Activated CD4-positive, alpha-beta T cell treated with anti-CD3 and anti-CD28 coated beads, Interleukin-2, amount 50 U/mL, for 24 hours (primary cell): ENCODE measurements at places on chromosomes 2 and 18.

GRCh38 chr2:201734111-201734510 lies 35.7 kb upstream of the MPP4 start:
- DNase-seq = no peak

GRCh38 chr2:68371581-68371980 lies 6.5 kb downstream of the PLEK start:
- DNase-seq = no peak

GRCh38 chr2:72414137-72414760 lies 266.6 kb upstream of the CYP26B1 start:
- no peak for DNase-seq

DNA sequence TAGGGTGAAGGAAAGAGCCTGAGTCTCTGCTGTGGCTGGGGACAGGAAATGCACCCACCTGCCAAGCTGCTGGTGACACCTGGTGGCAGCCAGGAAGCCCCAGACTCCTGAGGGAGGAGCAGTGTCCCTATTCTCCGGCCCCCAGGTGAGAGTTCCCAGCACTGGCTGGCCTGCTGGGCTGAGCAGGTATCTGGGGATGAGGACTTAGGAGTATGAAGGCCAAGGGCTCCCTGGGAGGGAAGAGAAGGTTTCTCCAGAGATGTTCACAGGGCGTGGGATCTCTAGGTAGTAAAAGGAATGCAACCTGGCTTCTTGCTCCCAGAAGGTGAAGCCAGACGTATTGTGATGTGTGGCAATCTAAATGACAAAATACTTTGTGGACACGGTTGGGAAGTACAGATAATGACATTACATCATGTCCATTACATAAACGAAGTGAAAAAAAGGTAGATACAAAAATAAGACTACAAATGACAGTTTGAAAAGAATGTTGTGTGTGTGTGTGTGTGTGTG lies 75.8 kb upstream of the SLC1A4 start:
- DNase-seq = no peak

DNA sequence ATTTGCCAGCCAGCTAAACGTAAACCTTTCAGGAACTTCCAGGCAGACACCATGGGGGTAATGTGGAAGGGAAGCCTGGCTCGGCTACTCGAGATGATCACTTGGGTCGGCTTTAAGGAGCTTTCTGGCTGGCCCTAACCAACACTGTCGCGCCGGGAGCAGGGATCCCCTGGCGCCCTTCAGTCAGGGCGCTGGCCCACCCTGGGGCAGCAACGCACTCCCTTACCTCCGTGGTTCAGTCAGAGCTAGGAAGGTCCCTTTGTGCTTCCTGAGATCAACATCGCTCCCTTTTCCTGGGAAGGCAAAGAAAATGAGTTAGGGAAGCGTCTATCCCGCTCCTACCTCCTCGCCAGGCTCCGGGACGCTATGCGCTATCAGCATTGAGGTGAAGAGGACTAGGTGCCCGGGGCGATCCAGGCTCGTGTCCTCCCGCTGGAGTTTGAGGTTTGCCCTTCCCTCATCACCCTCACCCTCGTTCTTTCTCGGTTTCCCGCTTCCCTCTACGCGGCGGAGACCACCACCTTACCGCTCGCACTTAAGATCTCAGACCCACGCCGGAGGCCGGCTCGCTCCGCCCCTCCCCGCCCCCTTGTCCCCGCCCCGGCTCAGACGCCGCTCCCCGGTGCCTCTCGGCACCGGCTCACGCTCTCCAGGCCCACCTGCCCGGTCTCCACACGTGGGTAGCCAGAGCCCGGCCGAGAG lies 449 bp upstream of the ATRAID start:
- DNase-seq = no peak

DNA sequence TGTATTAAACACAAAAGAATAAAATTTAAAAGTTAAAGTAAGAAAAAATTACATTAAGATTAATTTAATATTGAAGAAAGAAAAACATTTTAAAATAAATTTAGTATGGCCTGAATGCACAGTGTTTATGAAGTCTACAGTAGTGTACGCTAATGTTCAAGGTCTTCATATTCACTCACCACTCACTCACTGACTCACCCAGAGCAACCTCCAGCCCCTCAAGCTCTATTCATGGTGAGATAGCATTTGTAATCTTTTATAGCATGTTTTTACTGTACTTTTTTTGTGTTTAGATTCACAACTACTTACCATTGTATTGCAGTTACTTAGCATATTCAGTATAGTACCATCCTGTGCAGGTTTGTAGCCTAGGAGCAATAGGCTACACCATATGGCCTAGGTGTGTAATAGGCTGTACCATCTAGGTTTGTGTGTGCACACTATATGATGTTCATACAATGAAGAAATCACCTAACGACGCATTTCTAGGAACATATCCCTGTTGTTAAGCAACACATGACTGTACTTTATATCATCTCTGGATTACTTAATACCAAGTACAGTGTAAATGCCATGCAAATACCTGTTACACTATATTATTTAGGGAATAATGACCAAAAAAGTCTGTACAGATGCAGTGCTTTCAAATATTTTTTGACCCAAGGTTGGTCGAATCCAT lies 144.0 kb upstream of the IL1R2 start:
- DNase-seq = no peak

DNA sequence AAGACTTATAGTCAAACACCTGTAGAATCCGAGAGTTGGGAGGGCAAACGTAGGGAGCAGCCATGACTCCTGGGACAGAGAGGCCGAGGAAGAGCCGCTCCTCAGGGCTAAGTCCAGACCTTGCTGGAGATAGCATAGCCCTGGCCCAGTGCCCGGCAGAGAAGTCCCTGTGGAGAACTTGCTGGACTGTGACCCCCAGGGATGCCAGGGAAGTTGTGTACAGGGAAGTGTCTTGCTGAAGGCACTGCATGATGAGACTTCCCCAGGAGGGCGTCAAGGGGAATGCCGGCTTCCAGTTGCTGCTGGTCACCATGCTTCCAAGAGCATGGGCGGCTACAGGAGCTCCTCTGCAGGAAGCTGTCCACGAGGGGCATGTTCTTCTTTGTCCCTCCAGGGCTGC lies 8.6 kb upstream of the CNDP1 start:
- no peak for DNase-seq

DNA sequence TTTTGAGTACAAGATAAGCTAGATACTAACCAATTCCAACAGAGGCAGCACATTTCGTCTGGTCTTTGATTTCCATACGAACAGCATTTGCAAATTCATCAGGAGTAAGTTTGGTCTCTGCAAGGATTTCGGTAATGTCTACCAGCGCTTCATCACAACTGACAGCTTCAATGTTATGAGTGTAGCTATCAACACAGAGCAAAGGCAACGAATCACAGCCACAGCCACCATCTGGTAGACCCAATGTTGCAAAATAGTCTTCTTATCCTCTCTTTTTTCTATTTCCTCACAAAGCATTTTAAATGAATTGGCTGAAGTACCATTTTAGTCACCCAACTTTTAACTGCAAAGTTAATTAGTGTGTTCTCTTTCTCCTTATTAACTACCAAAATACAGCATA lies 68.3 kb downstream of the REV1 start:
- no peak for DNase-seq

GRCh38 chr18:58578835-58579560 lies 49.9 kb downstream of the ALPK2 start:
- no peak for DNase-seq

DNA sequence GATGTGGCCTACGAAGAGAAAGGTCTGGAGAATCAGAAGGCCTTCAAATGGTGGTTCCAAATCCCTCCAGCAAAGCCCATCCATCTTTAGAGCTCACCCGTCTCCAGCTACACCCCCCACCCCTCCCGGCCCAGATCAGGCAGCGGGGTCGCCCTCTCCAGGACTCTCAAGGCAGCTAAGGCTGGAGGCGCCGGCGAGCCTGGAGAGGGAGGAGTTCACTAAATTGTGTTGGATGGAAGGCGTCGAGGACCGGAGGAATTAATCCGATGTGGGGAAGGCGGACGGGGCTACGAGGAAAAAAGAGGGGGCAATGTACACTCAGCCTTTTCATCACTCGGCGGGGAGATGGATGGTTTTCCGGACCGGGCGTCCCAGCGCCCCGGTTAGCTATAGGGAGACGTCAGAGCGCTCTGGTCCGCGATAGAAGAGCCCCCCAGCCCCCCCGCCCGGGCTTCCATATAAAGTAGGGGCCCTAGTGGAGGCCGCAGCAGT lies at the start of gene GRP:
TSS of gene GRP (plus strand) at position 487 of the 492 bp plus-strand sequence. CDS start 108 bp downstream, outside the sequence.
- no peak for DNase-seq

- DNase-seq = no peak
These were observed 55.9 kb downstream of the FMNL2 start for GRCh38 chr2:152390837-152391236.

- DNase-seq = no peak
These were observed 1.6 kb downstream of the ABCA12 start for GRCh38 chr2:215136669-215137328.

DNA sequence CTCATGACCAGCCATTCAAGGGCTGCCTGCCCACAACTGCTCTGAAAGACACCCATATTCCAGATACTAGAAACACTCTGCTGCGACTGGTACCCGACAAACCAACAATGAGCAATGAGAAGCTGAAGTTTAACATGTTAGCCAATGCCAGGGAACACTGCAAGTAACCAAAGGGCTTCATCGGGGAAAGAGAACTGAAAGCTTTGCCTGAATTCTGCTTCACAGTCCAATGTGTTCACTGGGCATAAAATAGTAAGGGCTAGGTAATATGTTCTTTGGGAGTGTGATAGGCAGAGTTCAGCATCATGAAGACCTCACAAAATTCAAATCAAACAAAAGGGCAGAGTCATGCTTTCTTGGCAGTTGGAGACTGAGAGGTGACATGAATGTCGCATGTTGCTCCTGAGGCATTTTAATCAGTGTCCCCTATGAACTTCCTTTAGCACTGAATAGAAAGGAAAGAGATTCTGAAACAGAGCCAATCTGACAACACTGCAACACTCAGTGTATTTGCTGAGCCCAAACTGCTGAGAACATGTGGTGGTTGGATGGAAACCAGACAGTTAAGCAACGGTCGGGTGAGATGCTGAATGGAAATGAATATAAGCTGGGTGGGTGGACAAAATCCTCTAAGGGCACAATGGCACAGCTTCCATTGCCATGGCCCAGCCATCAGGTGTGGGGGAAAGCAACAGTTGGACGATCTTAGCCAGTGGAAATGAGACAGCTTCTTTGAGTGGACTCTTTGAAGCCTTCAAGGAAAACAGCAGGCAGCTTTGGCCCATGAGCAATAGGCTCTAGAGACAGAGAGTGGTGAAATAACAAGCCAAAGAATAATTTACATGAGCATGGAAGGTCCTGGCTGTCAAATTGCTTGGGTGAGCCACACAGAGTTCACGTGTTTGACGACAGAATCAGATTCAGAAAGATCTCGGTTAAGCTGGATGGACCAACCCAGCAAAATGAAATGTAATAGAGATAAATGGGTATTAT lies 277.5 kb downstream of the AFF3 start:
- DNase-seq = no peak

- DNase-seq = no peak
These were observed 64.4 kb upstream of the LYPD6B start for GRCh38 chr2:148974095-148974494.

DNA sequence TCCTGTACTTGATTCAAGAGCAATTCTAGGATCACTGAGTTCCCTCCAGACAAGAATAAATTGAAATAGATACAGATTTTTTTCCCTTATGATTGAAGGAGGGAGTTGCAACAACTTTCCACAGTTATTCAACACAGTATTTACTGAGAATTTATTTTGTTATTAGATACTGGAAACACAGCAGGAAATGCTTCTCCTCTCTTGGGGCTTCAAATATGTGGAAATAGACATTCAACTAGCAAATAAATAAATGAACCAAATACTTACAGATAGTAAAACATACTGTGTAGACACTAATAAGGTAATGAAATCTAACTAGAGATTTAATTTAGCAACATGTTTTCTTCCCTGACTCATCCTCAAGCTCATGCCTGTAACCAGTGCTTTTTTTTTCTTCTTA lies 169.2 kb downstream of the LNPK start:
- no peak for DNase-seq

- no peak for DNase-seq
These were observed 36.6 kb downstream of the KCNS3 start for GRCh38 chr2:17915099-17915498.

DNA sequence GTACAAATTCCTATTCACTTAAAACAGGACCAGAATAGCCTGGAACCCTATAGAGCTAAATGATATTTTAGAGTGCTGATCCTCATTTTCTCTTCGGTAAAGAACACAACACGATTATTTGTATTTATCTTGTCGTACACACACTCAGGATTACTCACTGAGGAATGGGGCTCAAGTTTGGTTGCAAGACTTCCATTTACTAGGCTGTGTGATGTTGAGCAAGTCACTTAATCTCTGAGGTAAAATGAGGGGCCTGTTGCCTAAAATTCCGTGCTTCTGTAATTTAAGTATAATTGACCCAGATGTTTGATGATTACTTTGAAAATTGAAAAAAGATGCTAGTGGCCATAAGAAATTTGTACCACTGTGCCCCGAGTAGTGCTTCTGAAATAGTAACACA lies 42.6 kb upstream of the MAP4K3 start:
- DNase-seq = no peak

DNA sequence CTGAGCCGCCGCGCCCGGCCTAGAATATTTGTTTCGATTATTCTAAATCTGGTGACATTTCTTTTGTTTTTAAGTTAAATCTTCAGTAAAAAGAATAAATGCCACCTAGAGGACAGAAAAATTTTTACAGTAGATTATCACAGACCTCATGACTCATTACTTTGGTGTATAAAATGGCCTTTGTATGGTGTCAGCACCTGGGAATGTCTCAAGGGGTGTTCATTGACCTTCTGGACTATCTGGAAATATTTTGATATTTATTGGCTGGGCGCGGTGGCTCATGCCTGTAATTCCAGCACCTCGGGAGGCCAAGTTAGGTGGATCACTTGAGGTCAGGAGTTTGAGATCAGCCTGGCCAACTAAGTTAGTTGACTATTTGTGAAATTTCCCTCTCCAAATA lies 30.3 kb upstream of the SLC30A6 start:
- DNase-seq = no peak

DNA sequence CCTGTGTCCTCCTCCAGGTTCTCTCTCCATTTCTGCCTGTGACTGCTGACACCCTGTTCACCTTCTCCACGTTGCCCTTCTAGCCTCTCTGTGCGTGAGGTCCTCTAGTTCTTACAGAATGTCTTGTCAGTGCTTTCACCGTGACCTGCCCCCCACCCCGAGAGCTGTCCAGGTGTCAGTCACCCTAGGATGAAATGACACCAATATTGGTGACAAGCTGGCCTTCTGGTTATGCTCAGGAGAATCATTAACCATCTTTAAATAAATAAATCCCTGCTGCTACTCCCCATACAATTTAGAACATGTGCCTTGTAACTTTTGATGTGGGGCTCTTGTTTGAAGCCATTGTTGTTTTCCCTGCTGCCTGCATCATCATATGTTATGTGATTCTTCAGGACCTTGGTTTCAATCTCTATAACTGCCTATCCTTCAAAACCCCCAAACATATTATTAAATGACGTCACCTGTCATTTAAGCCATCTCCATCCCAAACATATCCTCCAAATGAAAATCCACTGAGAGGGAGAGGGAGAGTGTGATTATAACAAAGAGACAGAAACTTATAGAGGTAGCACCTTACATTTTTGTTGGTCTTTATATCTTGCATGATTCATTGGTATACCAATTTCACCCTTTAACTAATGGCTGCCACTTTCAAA lies 496.3 kb downstream of the PARD3B start:
- no peak for DNase-seq

GRCh38 chr2:33484042-33484621 lies 7.7 kb downstream of the RASGRP3 start:
- DNase-seq = no peak
